ENCODE measurements at places on chromosomes 3 and 15.
A peak's percentile ranks its signal among the peaks of the same experiment; 100 is the strongest.

DNA sequence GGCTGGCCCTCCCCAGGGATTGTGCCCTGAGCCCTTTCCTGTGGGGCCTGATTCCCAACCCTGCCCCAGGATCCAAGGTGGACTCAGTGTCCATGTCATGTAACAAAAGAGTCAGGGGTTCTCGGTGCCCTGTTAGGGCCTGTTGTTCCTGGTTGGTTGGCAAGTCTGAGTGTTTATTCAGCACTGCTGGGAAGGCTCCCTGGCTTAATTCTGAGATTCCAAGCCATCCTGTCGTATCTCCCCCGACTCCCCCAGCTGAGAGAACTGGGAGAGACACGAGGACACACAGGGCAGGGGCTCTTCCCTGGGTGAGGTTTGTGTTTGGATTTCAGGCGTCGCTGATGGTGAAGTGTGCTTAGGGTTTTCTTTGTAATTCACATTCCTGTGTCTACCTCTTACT is 78.3 kb downstream of the EEFSEC start:
- DNase-seq = no peak

- peak; percentile 38 for DNase-seq
Measured at GRCh38 chr15:75107908-75108838, 84.8 kb downstream of the PPCDC start.

DNA sequence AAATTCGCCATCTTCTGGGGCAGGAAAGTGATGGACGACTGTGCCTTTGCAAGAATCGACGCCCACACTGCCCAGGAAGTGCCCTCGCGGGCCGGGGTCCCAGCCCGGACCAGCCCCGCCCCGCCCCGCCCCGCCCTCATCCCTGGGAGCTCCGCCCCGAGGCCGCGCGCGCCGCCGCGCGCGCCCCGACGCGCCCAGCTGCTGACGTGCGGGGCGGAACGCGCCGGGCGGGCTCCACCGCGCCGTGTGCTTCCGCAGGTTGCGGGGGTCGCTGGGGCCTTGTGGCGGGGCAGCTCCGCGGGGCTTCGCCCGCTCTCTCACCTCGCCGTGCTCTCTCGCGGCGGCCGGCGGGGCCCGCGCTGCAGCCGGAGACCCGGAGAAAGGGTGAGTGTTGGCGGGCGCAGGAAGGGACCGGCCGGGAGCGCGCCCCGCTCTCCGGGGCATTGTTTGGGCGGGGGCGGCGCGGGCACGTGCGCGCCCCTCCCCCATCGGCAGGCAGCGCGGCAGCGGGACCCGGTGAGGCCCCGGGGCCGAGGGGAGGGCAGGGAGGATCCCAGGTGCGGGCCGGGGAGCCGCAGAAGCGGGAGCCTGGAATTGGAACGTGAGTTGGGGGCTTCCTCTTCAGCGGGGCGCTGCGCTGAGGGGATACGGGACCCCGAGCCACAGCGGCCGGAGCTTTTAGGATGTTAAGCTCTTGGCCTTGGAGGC is at the start of gene YEATS2:
YEATS2 (plus strand) TSS at position 188 of the 708 bp plus-strand sequence. CDS start 17,366 bp downstream, outside the sequence.
- peak; percentile 70 for DNase-seq

- DNase-seq = no peak
Measured at GRCh38 chr3:159038405-159038804, 236.6 kb downstream of the MFSD1 start.

DNA sequence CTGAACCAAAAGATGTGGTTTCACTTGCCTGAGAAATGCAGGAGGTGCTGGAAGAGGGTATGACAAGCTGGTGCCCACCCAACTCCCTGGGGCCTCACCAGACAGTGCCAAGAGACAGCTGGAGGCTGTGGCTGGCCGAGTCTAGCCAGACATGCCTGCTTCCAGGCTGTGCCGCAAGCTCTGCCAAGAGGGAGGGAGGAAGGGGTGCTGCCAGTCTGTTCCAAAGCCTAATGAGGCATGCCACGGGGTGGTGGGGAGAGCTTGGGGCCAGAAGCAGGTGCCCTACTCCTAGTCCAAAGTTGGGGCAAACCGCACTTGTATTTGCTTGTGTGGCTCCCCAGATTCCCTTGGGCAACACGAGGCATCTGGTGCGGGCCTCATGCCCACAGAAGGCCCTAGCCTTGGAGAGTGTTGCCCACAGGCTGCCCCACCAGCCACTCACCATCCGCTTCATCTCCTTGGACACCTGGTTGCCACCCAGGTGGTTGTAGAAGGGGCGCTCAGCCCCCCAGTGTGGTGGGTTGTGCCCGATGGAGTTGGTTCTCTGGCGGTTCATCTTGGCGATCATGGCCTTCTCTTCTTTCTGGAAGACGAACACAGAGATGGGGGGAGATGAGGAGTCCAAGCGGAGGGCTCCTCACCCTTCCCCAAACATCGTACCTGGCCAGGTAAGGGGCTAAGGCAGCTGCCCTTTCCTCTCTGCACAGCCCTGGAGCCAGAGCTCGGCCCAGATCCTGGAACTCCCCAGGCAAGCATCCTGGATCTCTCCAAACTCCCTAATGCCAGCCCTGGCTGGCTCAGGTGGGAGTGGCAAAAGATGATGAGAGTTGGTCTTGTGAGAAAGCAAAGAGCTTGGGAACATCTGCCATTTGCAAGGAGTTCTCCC is 123.4 kb downstream of the SEC22A start:
- no peak for DNase-seq

DNA sequence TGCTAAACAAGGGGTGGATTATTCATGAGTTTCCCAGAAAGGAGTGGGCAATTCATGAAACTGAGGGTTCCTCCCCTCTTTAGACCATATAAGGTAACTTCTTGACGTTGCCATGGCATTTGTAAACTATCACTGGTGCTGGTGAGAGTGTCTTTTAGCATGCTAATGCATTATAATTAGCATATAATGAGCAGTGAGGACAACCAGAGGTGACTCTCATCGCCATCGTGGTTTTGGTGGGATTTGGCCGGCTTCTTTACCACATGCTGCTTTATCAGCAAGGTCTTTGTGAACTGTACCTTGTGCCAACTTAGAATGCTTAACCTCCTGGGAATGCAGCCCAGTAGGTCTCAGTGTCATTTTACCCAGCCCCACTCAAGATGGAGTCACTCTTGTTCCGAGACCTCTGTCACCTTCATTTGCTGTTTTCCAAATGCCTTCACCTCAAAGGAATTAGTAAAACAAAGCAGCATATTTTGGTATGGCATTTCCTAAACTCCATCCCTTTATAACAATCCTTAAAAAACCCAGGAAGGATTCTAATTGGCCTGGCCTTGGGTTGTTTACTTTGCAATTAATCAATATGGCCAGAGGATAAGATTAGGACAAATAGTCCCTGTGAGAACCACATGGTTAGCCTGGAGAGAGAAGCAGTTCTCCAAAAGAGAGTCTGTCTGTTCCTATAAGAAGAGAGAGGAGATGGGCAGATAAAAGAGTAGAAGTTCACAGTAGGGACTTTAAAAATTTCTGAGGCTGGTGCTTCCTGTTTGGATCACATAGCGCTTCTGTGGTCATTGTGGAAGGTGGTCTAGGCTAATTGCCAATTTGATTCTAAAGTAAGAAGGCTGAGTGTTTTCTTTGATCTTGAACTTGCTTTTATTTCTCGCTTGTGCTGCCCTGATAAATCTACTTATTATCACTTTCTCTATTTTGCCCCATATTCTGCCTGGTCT is 155.2 kb upstream of the EOMES start:
- DNase-seq = no peak

DNA sequence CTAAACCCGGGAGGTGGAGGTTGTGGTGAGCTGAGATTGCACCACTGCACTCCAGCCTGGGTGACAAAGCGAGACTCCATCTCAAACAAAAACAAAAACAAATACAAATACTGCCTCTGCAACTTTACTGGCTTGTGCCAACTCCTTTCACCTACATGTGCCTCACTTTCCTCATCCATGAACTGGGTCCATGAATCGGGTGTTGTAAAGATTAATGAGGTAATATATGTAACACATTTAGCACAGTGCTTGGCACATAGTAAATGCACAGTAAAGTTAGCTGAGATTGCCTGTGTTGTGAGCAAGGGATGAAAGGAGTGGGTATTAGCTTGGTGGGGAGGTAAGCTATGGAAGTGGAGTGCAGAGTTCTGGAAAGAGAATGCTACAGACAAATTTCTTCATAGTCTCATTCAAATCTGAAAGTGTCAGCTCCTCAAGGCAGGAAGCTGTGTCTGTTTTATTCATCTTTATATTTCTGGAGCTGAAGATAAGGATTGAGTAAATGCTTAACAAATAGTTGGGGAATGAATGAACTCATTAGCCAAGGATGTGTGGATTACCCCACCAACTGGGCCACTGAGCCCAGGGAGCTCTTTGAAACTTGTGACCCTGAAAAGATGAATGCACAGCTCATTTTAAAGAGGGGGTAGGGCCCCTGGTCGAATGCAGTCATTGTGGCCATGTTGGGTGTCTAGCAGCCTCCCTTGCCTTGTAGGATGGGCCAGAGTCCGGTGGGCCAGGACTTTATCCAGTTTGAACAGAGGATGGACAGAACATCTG is 7.7 kb upstream of the CDCP1 start:
- no peak for DNase-seq

- DNase-seq = peak; percentile 28
Measured at GRCh38 chr3:49607105-49607591, 52.9 kb downstream of the BSN start.

DNA sequence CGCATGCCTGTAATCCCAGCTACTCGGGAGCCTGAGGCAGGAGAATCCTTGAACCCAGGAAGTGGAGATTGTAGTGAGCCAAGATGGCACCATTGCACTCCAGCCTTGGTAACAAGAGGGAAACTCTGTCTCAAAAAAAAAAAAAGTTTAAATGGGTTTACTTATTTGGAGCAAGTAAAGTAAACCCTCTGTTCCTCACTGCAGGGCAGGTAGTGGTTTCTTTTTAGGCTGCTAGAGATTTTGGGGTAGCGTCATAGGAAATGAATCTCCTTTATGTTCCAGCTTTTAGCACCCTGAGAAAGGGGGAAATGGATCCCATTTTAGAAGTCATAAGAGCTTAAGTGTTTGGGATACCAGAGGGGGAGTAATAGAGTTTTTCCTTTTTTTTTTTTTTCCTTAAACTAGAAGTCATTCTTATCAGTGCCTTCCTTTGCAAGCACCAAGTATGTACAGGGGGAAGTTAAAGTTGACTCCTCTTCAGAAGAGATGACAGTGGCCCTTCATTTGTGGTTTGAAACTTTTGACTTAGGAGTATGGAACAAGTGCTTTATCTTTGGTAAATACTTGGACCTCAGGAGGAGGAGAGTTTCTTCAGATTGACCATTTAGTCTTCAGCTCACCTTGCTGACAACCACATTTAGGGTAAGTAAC is 8.0 kb downstream of the PXK start:
- no peak for DNase-seq

DNA sequence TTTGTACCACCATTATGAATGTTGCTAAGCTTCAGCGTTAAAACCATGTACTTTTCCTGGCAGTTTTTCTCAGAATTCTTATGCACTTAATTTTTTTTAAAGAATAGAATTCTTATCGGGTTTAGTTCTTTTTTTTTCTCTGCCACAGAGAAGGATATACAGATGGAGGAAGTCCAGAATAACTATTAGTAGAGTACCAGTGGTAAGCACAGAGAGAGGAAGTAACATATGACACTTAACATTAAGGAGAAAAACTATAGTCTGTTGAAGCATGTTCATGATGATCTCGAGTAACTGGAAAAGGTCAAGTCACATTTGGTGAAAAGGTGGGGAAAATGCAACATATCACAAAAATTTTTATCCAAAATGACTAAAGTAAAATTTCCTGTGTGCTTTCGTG is 68.9 kb downstream of the RNF13 start:
- DNase-seq = no peak

- DNase-seq = no peak
Measured at GRCh38 chr3:115806501-115806900, 183.2 kb downstream of the GAP43 start.

DNA sequence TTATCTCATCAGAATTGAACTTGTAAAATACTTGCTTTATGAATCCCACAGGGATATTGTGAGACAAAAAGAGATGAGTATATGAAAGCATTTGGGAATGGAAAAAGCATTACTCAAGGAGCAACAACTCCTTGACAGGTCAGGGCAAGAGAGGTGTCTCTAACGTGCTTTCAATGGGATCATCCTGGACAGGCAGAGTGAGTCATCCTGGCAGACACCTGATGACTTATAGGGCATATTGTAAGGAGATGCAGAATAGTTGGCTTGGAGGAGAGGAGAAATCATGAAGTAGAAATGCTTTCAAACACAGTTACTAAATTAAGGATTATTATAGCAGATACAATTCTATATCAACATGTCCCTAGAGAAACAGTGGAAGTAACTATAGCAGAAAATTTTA is 71.9 kb upstream of the THSD4 start:
- peak; percentile 37 for DNase-seq

DNA sequence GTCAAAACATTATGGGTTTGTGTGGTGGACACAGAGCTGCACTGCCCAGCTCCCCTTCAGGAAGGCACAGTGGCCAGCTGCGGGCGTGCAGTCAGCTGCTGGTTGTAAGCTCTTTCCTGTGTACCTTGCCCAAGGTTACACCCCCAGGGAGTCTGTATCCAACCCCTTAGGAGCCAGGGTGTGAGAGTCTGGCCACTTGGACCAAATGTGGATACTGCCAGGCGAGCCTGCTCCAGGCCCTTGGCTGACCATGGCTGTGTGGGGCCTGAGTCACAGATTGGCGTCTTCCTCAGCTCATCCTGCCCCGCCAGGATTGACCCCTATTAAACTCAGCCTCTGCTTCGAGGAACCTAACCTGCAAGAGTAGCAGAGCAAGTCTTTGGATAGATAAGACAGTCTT is 56.9 kb downstream of the ABHD5 start:
- no peak for DNase-seq

DNA sequence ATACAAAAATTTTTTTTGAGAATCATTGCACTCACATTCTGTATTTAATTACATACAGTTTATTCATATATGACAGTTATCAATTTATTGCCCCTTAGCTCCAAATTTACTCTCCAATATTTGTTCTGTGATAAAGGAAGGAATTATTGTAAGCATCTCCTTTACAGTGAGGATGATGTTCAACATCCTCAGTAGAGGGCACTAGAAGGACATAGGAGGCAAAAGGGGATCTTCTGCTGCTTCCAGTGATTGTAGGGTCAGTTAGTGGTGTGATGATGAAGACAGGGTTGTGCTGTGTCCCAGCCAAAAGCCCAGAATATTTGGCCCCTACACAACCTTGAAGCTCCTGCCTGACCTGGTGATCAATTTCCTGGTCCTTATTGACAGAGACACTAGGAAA is 89.9 kb upstream of the DCBLD2 start:
- DNase-seq = no peak

DNA sequence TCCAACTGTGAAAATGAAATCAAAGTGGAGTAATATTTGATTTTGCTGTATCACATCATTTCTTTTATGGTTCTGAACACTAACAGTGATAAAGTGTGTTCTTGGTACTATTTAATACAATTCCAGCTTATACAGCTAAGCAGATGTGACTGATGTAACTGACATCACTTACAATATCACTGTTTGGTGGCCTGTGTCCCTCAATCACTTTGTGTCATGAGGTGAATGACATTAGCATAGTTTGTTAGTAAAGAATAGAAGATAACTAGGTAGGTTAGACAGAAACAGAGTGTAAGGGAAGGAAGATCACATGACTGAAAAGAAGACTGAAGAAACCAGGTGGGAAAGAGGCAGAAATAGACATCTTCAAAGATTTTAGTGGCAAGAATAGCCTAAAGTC is 138.7 kb downstream of the AQP9 start:
- DNase-seq = no peak

Data from LoVo (cell line).